Peyer's patch (tissue), 4 donors: ENCODE measurements at places on chromosomes 12 and 14. TPM values are rescaled to one million over a fixed set of nuclear protein-coding genes. Genes with fewer than 3 reads are reported as not detected.

The RAB2B gene
- 7.4 TPM for total RNA-seq

The VDR gene
- 151 TPM for total RNA-seq

The NEK9 gene
- 40.6 TPM for total RNA-seq

The PDE3A gene
- total RNA-seq, result 17.3 TPM

The MYF5 gene
- not detected for total RNA-seq
